ENCODE measurements at places on chromosomes 2 and 18. TPM values are rescaled to one million over a fixed set of nuclear protein-coding genes. Genes with fewer than 3 reads are reported as not detected.

GRCh38 chr2:55236992-55237543, 4.6 kb downstream of the RPS27A start:
- H3K36me3 ChIP-seq = peaks cover 79% of the 10 kb centered on the region
- H3K27ac ChIP-seq = no peak overlapping the region
- no peaks in the 10 kb centered on the region for H3K27me3 ChIP-seq
- H3K4me1 ChIP-seq = peaks cover 16% of the 10 kb centered on the region
- no peak overlapping the region for H3K4me3 ChIP-seq

GRCh38 chr2:47204691-47205090, 49.6 kb upstream of the STPG4 start:
- no peak overlapping the region for H3K4me3 ChIP-seq
- no peaks in the 10 kb centered on the region for H3K27me3 ChIP-seq
- no peak for DNase-seq
- no peaks in the 10 kb centered on the region for H3K36me3 ChIP-seq

- H3K27ac ChIP-seq = no peak overlapping the region
- H3K4me1 ChIP-seq = peaks cover 15% of the 10 kb centered on the region
- no peak for DNase-seq
- H3K4me3 ChIP-seq = no peak overlapping the region
- peaks cover 63% of the 10 kb centered on the region for H3K36me3 ChIP-seq
These were observed 74.9 kb upstream of the TFCP2L1 start for GRCh38 chr2:121359716-121360565.

DNA sequence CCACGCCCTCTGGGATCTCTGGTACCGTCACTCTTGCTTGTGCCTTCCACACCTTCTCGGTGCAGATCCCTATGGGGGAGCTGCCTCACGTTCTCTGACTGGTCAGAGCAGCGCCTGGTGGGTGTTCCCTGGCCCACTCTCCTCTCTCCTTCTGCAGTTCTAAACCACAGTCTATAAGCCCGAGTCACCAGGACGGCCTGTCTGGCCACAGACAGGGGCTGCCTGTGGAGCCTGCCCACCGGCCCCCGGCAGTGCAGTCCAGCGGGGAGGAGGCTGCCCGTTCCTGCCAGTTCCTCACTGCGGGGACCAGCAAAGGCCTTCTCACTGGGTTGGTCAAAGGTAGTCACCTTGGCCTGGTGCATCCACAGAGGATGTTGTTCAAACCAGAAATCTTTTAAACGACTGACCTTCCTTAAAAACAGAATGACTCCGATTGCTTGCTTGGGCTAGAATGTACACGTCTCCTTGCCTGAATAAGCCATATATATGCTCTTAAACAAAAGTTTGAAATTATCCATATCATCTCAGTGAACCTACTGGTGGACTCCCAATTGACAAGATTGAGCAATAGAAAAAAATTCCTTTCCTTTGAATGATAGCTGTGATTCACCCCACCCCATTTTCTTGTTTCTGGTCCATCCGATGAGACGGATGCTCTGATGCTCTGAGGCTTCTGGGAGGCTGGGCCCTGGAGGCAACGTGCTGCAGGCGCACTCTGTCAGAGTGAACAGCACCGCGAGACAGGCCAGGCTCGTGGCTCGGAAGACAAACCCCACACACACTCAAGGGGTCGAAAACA, 61.2 kb downstream of the RALBP1 start:
- H3K4me3 ChIP-seq = no peak overlapping the region
- peak overlapping the region; percentile 81 for H3K27ac ChIP-seq
- peaks cover 22% of the 10 kb centered on the region for H3K4me1 ChIP-seq
- no peaks in the 10 kb centered on the region for H3K27me3 ChIP-seq
- DNase-seq = no peak

DNA sequence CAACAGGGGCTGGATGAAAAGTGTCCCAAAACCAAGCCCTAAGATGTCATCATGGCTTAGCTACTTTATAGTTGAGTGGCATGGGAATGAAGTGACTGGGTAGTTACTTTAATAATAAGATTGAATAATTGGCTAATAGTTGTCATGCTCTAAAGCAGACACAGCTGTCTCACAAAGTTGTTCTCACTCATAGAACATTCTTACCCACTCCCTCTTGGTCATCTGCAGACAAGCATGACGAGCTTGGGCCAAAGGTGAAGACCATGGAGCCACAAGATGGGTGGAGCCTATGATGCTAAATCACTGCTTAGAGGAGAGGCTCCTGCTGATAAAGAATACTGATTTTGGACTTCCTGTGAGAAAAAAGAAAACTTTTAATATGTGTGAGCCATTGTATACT, 62.4 kb upstream of the MMADHC start:
- no peaks in the 10 kb centered on the region for H3K36me3 ChIP-seq
- no peak overlapping the region for H3K27ac ChIP-seq
- no peak for DNase-seq
- no peak overlapping the region for H3K4me3 ChIP-seq
- no peaks in the 10 kb centered on the region for H3K27me3 ChIP-seq

DNA sequence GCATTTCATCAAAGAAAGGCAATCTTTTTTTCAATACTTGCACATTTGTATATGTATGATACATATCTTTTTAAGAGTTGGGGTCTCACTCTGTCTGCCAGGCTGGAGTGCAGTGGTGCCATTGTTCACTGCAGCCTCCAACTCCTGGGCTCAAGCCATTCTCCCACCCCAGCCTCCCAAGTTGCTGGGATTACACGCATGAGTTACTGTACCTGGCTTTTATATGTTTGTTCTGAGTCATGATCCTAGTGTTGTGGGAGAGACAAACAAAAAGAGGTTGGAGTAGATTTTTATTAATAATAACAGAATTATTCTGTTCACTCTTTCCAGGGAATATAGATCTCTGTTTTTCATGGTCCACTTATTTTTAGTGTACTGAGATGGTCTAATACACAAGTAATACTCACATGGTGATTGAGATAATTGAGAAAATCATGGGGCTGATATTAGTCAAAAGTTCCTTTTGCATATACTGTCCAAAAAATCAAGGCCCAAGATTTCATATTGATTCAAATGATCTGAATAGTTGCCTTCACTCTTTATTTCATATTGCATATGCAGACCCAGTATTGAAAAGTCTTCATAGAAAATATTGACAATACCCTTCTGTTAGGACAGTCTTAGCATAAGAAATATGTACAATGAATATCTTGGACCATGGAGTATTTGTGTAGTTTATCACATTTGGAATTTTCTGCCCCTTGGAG, 138.3 kb downstream of the FMNL2 start:
- H3K36me3 ChIP-seq = no peaks in the 10 kb centered on the region
- no peaks in the 10 kb centered on the region for H3K27me3 ChIP-seq
- no peak overlapping the region for H3K4me3 ChIP-seq
- H3K27ac ChIP-seq = no peak overlapping the region
- H3K4me1 ChIP-seq = peaks cover 33% of the 10 kb centered on the region
- no peak for DNase-seq

DNA sequence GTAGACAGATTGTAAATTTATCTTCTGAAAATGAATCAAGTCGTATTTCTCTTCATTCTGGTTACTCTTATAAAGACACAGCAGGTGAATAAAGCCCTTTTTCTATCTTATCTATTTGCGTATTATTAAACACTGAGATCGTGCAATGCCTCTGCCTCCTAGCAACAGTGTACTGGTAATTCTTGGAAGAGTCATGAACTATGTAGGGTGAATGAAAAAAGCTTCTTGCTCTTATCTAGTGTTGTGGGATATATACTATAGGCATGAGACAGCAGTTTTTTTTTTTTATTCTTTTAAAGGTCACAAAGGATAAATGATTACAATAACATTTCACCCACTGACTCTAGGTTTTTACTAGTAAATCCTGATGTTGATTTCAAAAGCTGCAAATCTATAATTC, 324.2 kb downstream of the PDE11A start:
- H3K4me1 ChIP-seq = peaks cover 2% of the 10 kb centered on the region
- H3K36me3 ChIP-seq = no peaks in the 10 kb centered on the region
- no peak overlapping the region for H3K4me3 ChIP-seq
- H3K27ac ChIP-seq = no peak overlapping the region
- no peak for DNase-seq

GRCh38 chr2:178404368-178404767, 46.6 kb downstream of the PRKRA start:
- no peak for DNase-seq
- H3K36me3 ChIP-seq = no peaks in the 10 kb centered on the region
- no peak overlapping the region for H3K4me3 ChIP-seq
- no peak overlapping the region for H3K27ac ChIP-seq
- no peaks in the 10 kb centered on the region for H3K4me1 ChIP-seq
- H3K27me3 ChIP-seq = no peaks in the 10 kb centered on the region

DNA sequence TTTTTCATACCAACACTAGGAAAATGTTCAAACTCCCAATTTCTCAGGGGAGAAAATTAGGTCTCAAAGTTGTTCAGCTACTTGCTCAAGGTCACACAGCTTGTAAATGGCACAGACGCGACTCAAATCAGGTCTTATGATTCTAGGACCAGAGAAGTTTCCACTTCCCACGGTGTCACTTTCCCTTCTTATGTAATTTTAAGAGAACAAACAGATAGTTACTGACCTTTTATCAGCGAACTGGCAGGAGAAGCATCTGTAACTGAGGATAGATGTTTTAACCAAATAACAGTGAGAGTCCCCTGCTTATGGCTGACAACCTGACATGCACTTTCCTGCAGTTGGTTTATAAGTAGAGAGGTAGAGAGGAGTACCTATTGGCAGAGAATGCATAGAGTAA, 2.1 kb upstream of the KCNJ3 start:
- no peak for DNase-seq
- peaks cover 39% of the 10 kb centered on the region for H3K4me1 ChIP-seq
- H3K27me3 ChIP-seq = no peaks in the 10 kb centered on the region
- H3K27ac ChIP-seq = no peak overlapping the region
- H3K4me3 ChIP-seq = no peak overlapping the region
- H3K36me3 ChIP-seq = no peaks in the 10 kb centered on the region

- no peak overlapping the region for H3K27ac ChIP-seq
- H3K27me3 ChIP-seq = no peaks in the 10 kb centered on the region
- H3K36me3 ChIP-seq = no peaks in the 10 kb centered on the region
- H3K4me1 ChIP-seq = no peaks in the 10 kb centered on the region
- DNase-seq = no peak
These were observed 98.7 kb downstream of the PLA2R1 start for GRCh38 chr2:159963700-159964099.

GRCh38 chr2:217650716-217651360, 352.0 kb downstream of the TNS1 start:
- no peak overlapping the region for H3K27ac ChIP-seq
- peaks cover 21% of the 10 kb centered on the region for H3K4me1 ChIP-seq
- no peaks in the 10 kb centered on the region for H3K36me3 ChIP-seq
- no peak overlapping the region for H3K4me3 ChIP-seq
- no peaks in the 10 kb centered on the region for H3K27me3 ChIP-seq
- DNase-seq = no peak

DNA sequence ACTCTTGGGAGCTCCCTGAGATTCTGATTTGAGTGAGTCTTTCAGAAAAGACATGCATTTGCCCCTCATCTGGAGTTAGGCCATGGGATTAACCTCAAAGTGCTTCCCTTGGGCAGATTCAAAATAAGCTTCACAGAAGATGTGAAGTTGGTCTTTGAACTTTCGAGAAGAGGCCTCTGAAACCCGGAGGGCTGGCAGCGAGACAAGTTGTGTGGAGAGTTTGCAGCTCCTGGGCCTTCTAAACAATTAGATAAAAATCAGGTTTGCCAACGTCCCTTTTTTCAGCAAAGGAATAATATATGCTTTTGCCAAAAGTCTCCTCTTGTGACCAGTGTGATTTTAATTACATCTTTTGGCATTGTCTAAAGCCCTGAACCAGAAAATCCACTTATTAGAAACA, 489.7 kb downstream of the SOX11 start:
- H3K4me1 ChIP-seq = no peaks in the 10 kb centered on the region
- DNase-seq = no peak
- H3K36me3 ChIP-seq = no peaks in the 10 kb centered on the region

GRCh38 chr2:223221139-223221835, 169.3 kb downstream of the KCNE4 start:
- no peaks in the 10 kb centered on the region for H3K27me3 ChIP-seq
- no peak for DNase-seq
- no peak overlapping the region for H3K27ac ChIP-seq
- no peaks in the 10 kb centered on the region for H3K36me3 ChIP-seq

DNA sequence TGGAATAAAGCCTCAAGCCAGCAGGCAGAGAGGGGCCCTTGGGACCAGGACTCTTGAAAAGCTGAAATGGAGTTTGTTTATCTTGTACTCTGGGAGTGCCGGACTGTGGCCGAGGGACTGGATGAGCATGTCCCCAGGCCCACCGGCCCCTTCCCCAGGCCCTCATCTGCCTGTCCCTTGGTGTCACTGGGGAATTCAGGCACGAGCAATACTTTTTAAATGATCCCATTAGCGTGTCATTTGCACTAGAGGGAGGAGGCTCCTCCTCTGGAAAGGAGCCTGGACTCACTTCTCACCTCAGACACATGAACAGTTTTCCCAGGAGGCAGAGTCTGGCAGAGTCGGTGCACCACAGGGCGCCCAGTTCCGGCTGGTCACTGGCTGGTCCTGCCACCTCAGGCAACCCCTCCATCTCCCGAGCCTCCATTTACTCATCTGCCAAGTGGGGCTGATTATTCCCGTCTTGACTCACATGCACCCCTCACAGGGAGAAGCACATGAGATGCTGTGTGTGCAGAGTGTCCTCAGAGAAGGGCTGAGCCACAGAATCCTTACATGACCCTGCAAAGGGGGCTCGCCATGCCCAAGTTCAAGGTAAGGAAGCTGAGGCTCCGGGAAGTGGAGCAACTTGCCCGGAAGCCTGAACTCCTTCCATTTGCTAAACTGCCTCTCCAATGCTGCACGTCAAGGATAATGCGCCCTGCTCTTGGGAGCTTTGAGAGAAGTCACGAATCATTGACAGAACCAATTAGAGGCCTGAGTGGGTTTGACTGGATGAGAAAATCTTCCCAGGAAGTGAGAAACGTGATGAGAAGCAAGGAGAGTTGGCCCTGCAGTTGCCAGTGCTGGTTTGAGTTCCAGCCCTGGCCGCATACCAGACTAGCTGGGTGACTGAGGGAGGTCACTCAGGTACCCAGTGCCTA, 26.7 kb downstream of the CIB4 start:
- no peak for DNase-seq
- H3K27ac ChIP-seq = peak overlapping the region; percentile 22
- H3K4me3 ChIP-seq = no peak overlapping the region
- no peaks in the 10 kb centered on the region for H3K27me3 ChIP-seq
- no peaks in the 10 kb centered on the region for H3K36me3 ChIP-seq
- peaks cover 44% of the 10 kb centered on the region for H3K4me1 ChIP-seq

GRCh38 chr2:67571785-67572718, 174.9 kb downstream of the ETAA1 start:
- H3K4me3 ChIP-seq = no peak overlapping the region
- no peaks in the 10 kb centered on the region for H3K4me1 ChIP-seq
- H3K36me3 ChIP-seq = no peaks in the 10 kb centered on the region
- no peak overlapping the region for H3K27ac ChIP-seq
- no peaks in the 10 kb centered on the region for H3K27me3 ChIP-seq

C2orf66 gene
- total RNA-seq = not detected

CCDC195 gene
- not detected for total RNA-seq

ALPG gene
- total RNA-seq = not detected

ABCG5 gene
- total RNA-seq = not detected

SEC11C gene
- 26.4 TPM for total RNA-seq

SIX3 gene
- total RNA-seq = 0.11 TPM

SPC25 gene
- not detected for total RNA-seq

FEV gene
- total RNA-seq = not detected

ALPI gene
- 0.17 TPM for total RNA-seq

SRD5A2 gene
- 0.06 TPM for total RNA-seq
